ENCODE measurements at places on chromosomes 6 and 20. TPM values are rescaled to one million over a fixed set of nuclear protein-coding genes. Genes with fewer than 3 reads are reported as not detected.

Gene PI16
- total RNA-seq, result 2.1 TPM

Gene LY6G6D
- total RNA-seq, result not detected

Gene GJA10
- not detected for total RNA-seq

Gene SCRT2
- not detected for total RNA-seq

Gene KCNG1
- 5.0 TPM for total RNA-seq

Gene SENP6
- 122 TPM for total RNA-seq

DNA sequence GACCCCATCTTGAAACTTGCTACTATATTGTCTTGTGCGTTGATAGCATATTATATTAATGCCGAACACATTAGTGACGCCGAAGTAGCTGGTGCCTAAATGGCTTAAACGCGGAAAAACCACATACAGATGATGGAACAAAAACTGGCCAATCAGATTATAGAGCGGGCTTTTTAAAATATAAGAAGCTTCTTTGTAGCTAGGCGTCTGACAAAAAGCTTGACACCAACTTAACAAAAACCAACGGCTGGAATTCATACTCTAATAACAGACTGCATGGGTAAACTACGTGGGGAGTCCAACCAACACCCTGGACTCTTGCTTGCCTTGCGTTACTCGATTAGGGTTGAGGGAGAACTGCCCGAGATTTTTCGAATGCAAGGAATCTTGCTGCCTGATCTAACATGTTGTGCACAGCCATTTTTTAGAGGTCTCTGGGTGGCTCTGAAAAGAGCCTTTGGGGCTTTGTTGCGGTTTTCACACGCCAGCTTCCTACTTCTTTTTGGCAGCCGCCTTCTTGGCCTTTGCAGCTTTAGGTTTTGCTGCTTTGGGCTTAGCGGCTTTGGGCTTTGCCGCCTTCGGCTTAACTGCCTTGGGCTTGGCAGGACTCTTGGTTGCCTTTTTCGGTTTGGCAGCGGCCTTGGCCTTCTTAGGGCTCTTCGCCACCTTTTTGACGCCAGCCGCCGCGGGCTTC, 45.7 kb downstream of the OR2B2 start:
- peaks cover 34% of the 10 kb centered on the region for H3K4me1 ChIP-seq
- H3K27me3 ChIP-seq, result no peaks in the 10 kb centered on the region
- H3K4me3 ChIP-seq, result peak overlapping the region; percentile 51

DNA sequence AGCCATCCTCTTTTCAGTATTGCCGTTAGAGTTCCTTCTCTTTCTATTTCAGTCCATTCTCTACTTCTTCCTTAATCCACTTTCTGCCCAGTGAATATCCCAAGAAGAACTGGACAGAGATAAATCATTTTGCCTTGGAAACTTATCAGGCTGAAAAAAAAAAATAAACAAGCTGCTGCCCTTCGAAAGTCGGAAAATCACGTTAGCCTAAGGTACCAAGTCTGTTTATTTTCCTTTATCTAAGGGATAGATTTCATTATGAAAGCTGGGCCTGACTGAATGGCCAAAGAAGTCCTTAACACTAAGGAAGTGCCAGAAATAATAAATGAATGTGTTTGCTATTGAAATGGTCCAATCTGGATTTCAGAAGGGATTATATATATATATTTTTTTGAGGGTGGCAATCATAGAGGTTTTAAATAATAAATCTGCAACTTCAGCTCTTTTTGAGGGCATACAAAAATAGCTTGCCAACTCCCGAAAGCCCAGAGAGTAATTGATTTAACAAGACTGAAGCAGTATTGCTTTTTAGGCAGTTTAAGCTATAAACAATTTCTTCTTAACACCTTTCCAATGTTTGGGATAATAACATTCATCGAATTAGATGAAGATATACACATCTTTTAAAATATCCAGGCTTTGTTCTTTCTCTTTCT, 127.0 kb upstream of the STMND1 start:
- no peaks in the 10 kb centered on the region for H3K4me1 ChIP-seq
- H3K27ac ChIP-seq, result no peak overlapping the region
- no peak overlapping the region for H3K4me3 ChIP-seq
- no peak for DNase-seq

GRCh38 chr20:32678948-32679347, 5.2 kb upstream of the C20orf203 start:
- no peak overlapping the region for H3K4me3 ChIP-seq
- no peaks in the 10 kb centered on the region for H3K27me3 ChIP-seq
- no peak for DNase-seq

- H3K4me1 ChIP-seq, result peaks cover 45% of the 10 kb centered on the region
- H3K27ac ChIP-seq, result no peak overlapping the region
- H3K27me3 ChIP-seq, result no peaks in the 10 kb centered on the region
- no peak for DNase-seq
- no peak overlapping the region for H3K4me3 ChIP-seq
- no peaks in the 10 kb centered on the region for H3K36me3 ChIP-seq
Measured at GRCh38 chr20:38985060-38985459, 22.9 kb downstream of the DHX35 start.

DNA sequence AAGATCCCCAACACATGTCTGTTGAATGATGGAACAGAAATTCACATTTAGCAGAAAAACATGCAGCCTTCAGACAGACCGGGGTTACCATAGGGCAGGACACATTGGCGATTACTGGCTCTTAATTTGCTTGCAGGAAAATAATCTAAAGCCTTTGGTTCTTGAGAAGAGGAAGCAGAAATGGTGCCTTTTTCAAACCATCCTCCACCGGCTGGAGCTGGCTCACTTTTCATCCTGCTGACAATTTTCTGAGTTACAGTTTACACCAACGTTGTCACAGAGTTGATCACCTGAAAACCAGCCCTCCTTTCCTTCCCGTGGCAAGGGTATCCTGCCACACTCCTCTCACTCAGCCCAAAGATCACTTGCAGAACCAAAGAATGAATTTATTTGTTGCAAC, 32.6 kb downstream of the SF3B5 start:
- peak overlapping the region; percentile 55 for H3K4me3 ChIP-seq
- peak overlapping the region; percentile 99 for H3K27ac ChIP-seq

DNA sequence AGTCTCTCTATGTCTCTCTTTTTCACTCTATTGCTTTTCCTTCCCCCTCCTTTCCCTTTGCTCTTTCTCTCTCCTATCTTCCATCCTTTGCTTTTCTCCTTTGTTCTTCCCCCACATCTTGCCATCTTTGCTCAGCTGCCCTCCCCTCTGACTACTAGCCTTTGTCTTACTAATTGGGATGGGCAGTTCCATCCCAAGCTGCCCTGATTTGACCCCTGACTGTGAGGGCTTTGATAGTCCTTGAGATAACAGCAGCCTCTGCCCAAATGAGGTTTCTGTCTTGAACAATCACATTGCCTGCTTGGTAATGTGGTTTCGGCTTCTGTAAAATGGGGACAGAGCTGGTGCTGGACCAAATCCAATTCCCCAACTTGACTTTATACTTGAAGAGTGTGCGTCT, 327.7 kb downstream of the DHX35 start:
- no peak overlapping the region for H3K4me3 ChIP-seq
- no peaks in the 10 kb centered on the region for H3K4me1 ChIP-seq
- no peak for DNase-seq

DNA sequence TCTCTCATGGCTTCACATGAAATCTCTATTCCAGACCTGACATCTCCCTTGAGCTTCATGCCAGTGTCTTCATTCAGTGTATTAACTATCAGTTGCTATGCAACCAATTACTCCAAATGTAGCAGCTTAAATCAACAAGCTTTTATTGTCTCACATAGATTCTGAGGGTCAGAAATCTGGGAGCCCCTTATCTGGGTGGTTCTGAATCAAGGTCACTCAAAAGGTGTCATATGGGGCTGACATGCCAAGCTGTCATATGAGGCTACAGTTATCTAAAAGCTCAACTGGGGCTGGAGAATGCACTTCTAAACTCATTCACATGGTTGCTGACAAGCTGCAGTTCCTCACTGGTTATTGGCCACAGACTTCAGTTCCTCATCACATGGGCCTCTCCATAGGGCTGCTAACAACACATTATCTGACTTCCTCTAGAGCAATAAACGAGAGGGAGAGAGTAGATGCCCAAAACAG, 7.3 kb upstream of the CGA start:
- DNase-seq, result no peak
- H3K27ac ChIP-seq, result no peak overlapping the region
- no peaks in the 10 kb centered on the region for H3K36me3 ChIP-seq
- H3K4me3 ChIP-seq, result no peak overlapping the region

- H3K27me3 ChIP-seq, result no peaks in the 10 kb centered on the region
- peaks cover 66% of the 10 kb centered on the region for H3K4me1 ChIP-seq
- no peak overlapping the region for H3K4me3 ChIP-seq
- no peaks in the 10 kb centered on the region for H3K36me3 ChIP-seq
- peak overlapping the region; percentile 50 for H3K27ac ChIP-seq
Measured at GRCh38 chr6:148771896-148772554, 25.2 kb downstream of the UST start.

DNA sequence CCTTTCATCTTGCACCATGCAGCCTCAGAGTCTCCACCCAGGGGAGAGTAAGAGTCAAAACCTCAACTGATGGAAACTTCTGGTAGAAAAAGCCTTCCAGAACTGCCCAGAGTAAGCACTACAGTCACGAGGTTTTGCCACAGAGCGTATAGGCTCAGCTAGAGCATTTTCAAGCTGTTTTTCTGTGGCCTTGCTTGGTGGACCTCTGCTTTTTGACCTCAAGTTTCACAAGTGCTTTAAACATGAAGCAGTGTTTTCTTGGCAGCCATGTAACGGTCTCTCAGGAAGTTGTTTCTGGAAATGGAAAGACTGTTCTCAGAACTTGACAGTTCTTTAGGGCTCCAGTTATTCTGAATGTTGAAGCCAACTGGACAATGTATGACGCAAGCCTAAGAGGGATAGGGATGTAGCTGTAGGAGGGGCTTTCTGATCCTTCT, 146.5 kb downstream of the ZDHHC14 start:
- DNase-seq, result no peak
- peak overlapping the region; percentile 49 for H3K27ac ChIP-seq
- H3K4me1 ChIP-seq, result peaks cover 38% of the 10 kb centered on the region
- H3K27me3 ChIP-seq, result no peaks in the 10 kb centered on the region

DNA sequence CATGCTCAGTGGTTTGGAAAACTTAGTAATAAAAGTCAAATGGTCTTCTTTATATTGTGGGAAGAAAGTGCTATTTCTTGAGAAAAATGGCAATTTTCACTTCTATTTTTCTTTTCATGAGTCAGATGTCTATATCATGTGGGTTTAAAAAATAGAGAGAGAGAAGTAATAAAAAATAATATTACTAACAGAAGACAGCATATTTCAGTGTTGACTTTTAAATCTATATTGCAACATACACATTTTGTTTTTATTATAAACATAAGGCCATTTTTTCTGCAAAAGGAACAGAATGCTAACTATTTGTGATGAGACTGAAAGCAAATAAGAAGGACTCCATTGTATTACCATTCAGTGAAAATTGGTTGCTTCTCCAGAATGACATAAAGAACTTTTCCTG, 135.1 kb upstream of the CNR1 start:
- no peak overlapping the region for H3K4me3 ChIP-seq
- H3K27me3 ChIP-seq, result no peaks in the 10 kb centered on the region
- H3K36me3 ChIP-seq, result no peaks in the 10 kb centered on the region
- H3K27ac ChIP-seq, result no peak overlapping the region

- H3K27ac ChIP-seq, result no peak overlapping the region
- no peak overlapping the region for H3K4me3 ChIP-seq
- DNase-seq, result no peak
- no peaks in the 10 kb centered on the region for H3K36me3 ChIP-seq
- no peaks in the 10 kb centered on the region for H3K4me1 ChIP-seq
Measured at GRCh38 chr6:20946022-20946421, 411.8 kb downstream of the CDKAL1 start.

- H3K27me3 ChIP-seq, result no peaks in the 10 kb centered on the region
- DNase-seq, result no peak
- no peaks in the 10 kb centered on the region for H3K36me3 ChIP-seq
Measured at GRCh38 chr6:108616973-108617372, 56.3 kb downstream of the FOXO3 start.

DNA sequence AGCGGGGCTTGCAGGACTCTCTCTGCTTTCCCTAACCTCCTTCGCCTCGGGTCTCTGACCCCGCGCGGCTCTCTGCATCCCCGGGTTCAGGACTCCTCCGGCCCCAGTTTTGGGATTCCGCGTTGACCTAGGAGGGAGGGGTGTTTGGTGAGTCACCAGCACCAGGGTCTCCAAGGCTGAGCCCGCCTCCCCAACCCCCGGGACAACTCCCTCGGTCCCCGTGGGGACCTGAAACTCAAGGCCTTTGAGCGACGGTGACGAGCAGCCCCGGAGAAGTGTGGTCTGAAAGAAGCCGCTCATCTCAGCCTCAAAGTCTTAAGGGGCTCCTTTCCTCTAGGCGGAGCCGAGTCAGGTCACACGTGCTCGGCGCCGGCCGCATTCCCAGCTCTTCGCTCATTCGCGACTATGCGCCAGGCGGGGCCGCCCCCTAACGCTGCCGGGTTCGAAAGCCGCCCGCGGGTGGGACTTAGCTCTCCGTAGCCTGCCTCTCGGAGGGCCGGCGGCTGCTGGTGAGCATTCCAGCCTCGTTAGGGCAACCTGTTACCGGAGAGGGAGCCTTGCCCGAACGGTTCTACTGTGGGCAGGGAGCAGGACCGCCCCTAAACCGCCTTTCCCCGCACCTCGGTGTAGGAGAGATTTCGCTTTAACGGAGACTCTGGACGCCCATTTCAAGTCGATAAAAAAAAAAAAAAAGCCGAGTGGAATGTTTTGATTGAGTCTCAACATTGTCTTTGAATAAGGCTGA, 3.0 kb upstream of the PRDM13 start:
- peaks cover 76% of the 10 kb centered on the region for H3K27me3 ChIP-seq
- peak; percentile 78 for DNase-seq
- H3K36me3 ChIP-seq, result no peaks in the 10 kb centered on the region
- H3K4me1 ChIP-seq, result peaks cover 14% of the 10 kb centered on the region

- DNase-seq, result peak; percentile 81
- peak overlapping the region; percentile 63 for H3K4me3 ChIP-seq
- H3K4me1 ChIP-seq, result peaks cover 96% of the 10 kb centered on the region
- H3K36me3 ChIP-seq, result no peaks in the 10 kb centered on the region
- no peaks in the 10 kb centered on the region for H3K27me3 ChIP-seq
Measured at GRCh38 chr20:845941-846893, 12.7 kb downstream of the FAM110A start.

- no peak overlapping the region for H3K27ac ChIP-seq
- DNase-seq, result no peak
- no peaks in the 10 kb centered on the region for H3K4me1 ChIP-seq
- H3K27me3 ChIP-seq, result no peaks in the 10 kb centered on the region
- H3K4me3 ChIP-seq, result no peak overlapping the region
Measured at GRCh38 chr6:166705069-166705468, 78.0 kb upstream of the RPS6KA2 start.

DNA sequence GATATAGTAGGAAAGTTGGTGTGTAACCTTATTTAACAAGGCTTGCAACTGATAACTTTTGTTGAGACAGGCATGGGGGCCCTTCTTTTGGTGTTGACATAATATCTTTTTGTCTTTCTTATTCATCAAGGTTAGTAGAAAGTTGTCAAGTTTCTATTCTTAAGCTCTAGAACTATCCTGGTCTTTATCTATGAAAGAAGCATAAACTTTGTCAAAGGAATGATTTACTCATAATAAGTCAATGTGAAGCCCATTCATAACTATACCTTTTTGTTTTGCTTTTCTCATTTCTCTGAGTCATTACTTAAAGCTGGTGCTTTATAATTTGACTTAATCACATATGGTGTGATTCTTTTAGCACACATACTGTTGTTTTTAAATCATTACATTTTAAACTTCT, 312.4 kb downstream of the UTRN start:
- no peak overlapping the region for H3K4me3 ChIP-seq
- no peak for DNase-seq
- H3K36me3 ChIP-seq, result peaks cover 14% of the 10 kb centered on the region
- H3K27ac ChIP-seq, result no peak overlapping the region

GRCh38 chr6:87690441-87690840, 11.6 kb downstream of the AKIRIN2 start:
- H3K4me3 ChIP-seq, result no peak overlapping the region
- peaks cover 32% of the 10 kb centered on the region for H3K36me3 ChIP-seq
- peak overlapping the region; percentile 100 for H3K27ac ChIP-seq
- H3K27me3 ChIP-seq, result no peaks in the 10 kb centered on the region

- no peak for DNase-seq
- no peaks in the 10 kb centered on the region for H3K4me1 ChIP-seq
- no peak overlapping the region for H3K27ac ChIP-seq
- H3K27me3 ChIP-seq, result peaks cover 9% of the 10 kb centered on the region
Measured at GRCh38 chr20:23879811-23880374, 345 bp upstream of the CST5 start.

Data from spleen (tissue), 13 donors.